ENCODE measurements at places on chromosomes 7 and 10. TPM values are rescaled to one million over a fixed set of nuclear protein-coding genes. Genes with fewer than 3 reads are reported as not detected.

Gene PNLIP
- not detected for total RNA-seq

Gene CCDC201
- total RNA-seq = not detected

Gene HOXA13
- 2.2 TPM for total RNA-seq

Gene IFIT2
- 3.2 TPM for total RNA-seq

Gene DKK1
- 343 TPM for total RNA-seq

Gene RADIL
- total RNA-seq = 2.0 TPM

Gene NEUROG3
- not detected for total RNA-seq

Gene LEP
- not detected for total RNA-seq

Gene TRPV5
- total RNA-seq = not detected

Gene LIPA
- 55.2 TPM for total RNA-seq

Gene LOXL4
- total RNA-seq = 1.3 TPM

All from A549 treated with DMSO at 1 μM for 4 hours (cell line).